ENCODE measurements at places on chromosomes 5 and 9.

- no peak for DNase-seq
Measured at GRCh38 chr5:97133101-97133500, 9.3 kb downstream of the LIX1 start.

- no peak for DNase-seq
Measured at GRCh38 chr5:109688630-109688969, 1.1 kb upstream of the MAN2A1 start.

GRCh38 chr5:176373100-176373818 lies 8.0 kb downstream of the ARL10 start:
- DNase-seq = no peak

DNA sequence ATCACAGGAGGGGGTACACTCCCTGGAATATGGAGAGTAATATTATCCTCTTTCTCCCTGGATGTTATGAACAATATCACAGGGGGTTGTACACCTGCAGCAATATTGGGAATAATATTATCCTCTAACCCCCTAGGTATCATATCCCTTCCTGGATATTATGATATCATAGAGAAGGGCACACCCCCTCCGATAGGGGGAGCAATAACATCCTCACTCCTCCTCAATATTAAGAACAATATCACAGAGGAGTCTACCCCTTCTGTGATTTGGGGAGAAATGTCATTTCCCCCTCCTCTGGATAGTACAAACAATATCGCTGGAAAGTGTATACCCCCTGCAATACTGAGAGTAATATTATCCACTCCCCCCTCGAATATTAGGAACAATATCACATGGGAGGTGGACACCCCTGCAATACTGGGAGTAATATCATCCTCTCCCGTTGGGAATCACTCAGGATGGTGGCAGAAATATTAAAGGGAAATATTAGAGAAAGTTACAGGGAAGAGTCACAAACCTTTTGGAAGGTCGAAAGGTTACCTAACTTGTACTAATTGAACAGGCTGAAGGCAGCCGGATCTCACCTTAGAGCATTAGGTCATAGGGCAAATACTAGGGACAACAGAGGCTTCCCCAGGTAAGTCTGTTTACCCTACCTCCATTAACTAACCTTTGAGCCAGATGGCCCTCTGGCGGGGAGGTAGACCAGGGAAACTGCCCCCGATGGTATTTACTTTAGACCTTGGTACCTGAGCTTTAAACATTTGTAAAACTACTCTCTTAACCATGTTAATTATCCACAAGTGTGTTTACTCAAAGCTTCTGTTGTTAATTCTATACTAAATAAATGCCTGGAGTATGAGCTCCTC lies 57.5 kb upstream of the FREM1 start:
- no peak for DNase-seq

- DNase-seq = no peak
Measured at GRCh38 chr5:11619339-11620024, 284.8 kb downstream of the CTNND2 start.

DNA sequence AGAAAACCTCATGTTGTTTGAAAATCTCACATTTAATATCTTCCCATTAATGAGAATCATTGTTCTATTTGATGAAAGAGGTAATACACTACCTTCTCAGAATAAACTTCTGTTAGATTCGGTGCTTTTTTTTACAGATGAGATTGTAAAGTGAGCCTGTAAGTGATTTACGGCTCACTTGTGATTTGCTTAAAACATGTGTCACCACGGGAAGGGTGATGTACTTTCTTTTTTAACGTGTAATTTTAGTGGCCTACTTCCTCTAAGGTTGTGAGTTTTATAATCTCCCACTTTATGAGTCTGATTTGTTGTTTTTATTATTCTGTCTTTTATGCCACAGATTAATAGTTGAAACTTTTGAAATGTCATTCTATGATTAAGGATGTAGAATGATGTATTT lies 15.9 kb downstream of the ANXA1 start:
- DNase-seq = no peak

DNA sequence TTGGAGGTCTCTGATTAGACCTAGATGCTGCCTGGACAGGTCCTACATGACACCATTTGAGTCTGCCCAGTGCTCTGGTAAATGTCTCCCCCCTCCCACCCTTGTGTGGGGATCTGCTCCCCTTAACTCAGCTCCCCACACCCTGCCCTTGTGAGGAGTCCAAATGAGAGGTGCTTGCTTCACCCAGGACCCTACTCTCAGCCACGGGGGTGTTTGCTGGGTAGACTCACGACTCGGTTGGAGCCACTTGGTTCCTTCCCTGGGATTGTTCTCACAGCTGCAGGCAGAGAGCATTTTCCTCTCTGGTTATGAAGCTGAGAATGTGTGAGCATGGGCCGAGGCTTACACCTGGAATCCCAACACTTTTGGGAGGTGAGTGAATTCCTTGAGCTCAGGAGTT lies 204.7 kb downstream of the CDK5RAP2 start:
- no peak for DNase-seq

DNA sequence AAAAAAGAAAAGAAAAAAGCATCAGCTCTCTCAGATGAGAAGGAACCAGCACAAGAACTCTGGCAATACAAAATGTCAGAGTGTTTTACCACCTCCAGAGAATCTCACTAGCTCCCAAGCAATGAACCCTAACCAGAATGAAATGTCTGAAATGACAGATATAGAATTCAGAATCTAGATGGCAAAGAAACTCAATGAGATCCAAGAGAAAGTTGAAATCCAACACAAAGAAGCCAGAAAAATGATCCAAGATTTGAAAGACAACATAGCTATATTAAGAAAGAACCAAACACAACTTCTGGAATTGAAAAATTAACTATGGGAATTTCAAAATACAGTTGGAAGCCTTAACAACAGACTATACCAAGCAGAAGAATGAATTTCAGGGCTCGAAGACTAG lies 396.3 kb downstream of the PDE4D start:
- DNase-seq = no peak

- DNase-seq = no peak
Measured at GRCh38 chr5:40489421-40489820, 190.3 kb upstream of the PTGER4 start.

DNA sequence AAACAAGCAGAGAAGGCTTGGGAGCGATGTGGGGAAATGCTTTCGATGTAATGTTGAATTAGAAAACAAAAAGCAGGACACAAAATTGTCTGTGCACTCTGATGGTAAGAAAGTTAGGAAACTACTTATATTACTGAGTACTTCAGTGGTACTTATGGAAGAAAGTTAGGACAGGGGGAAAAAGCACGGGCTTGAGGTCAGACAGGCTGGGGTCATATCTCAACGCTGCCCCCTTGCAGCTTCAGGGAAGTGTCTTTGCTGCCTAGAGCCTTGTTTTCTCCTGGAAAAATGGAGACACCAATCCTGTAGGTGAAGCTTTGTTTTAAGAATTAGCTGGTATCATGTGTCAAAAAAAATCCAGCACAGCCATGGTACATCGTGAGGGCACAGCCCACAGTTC lies 23.0 kb downstream of the NEURL1B start:
- no peak for DNase-seq

- DNase-seq = no peak
Measured at GRCh38 chr9:108445431-108446071, 410.2 kb downstream of the ACTL7B start.

- no peak for DNase-seq
Measured at GRCh38 chr5:135103575-135103853, 69.5 kb upstream of the PITX1 start.

DNA sequence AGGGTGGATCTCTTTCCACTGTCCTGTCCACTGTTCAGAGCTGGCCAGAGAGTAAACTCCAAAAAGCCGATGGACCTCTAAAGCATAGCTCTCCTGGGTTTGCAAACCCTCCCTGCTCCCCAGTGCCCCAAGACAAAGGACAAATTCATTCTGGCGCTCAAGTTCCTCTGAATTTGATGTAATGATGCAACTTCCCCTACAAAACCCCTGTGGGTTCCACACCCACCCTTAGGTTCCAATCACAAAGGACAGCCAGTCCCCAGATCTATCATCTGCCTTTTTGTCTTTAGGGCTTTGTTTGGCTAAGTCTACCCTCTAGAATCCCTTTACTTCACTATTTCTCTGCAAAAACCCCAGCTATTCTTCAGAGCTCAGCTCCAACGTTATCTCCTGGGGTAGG lies 57.4 kb upstream of the SLC25A51 start:
- no peak for DNase-seq

- DNase-seq = no peak
Measured at GRCh38 chr9:5800969-5801738, 31.8 kb downstream of the ERMP1 start.

- DNase-seq = no peak
Measured at GRCh38 chr9:21681641-21682040, 120.8 kb upstream of the MTAP start.

GRCh38 chr9:86971742-86972141 lies 24.4 kb upstream of the GAS1 start:
- no peak for DNase-seq

- DNase-seq = no peak
Measured at GRCh38 chr5:8493176-8493575, 624.2 kb downstream of the MTRR start.

DNA sequence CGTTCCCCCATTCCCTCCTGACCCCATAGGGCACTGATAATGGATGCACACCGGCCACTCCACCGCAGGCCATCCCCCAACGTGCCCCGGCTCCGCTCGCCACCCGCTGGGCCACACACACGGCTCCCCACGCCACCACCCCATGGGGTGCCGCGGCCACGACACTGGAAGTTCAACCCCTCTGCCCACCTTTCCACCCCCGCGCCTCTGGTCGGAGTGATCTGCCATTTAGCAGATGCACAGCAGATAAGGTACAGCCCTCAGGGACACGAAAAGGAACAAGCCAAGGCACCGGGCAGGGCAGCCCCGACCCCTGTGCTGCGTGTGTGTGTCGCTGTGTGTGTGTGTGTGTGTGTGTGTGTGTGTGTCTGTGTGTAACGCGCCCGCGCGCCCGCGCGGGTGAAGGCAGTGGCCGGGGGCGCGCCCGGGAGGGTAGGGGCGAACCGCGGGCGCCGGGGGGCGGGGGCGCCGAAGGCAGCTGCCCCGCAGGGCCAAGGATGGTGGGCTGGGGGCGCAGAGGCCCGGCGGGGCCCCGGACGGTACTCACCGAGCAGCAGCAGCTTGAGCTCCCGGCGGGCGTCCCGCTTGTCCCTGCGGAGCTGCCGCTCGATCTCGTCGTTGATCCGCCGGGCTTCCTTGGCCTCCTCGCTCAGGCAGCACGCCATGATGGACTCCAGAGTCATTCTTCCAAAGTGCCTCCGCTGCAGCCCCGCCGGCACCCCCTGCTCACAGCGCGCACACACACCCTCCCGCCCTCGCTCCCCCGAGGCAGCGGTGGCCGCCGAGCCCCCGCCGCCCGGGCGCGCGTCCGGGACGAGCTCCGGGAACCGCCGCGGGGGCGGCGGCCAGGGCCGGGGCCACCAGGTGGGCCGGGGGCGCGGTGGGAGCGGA lies 813 bp downstream of the GNAQ start:
- DNase-seq = peak; percentile 40

GRCh38 chr9:1871626-1872419 lies 143.3 kb upstream of the SMARCA2 start:
- DNase-seq = no peak

GRCh38 chr5:107319901-107320300 lies 350.8 kb downstream of the EFNA5 start:
- no peak for DNase-seq

GRCh38 chr5:56534102-56534829 lies 281.1 kb upstream of the MAP3K1 start:
- DNase-seq = no peak

GRCh38 chr5:112117551-112117950 lies 301.5 kb downstream of the EPB41L4A start:
- DNase-seq = no peak

GRCh38 chr9:4137234-4137633 lies 162.6 kb downstream of the GLIS3 start:
- no peak for DNase-seq

DNA sequence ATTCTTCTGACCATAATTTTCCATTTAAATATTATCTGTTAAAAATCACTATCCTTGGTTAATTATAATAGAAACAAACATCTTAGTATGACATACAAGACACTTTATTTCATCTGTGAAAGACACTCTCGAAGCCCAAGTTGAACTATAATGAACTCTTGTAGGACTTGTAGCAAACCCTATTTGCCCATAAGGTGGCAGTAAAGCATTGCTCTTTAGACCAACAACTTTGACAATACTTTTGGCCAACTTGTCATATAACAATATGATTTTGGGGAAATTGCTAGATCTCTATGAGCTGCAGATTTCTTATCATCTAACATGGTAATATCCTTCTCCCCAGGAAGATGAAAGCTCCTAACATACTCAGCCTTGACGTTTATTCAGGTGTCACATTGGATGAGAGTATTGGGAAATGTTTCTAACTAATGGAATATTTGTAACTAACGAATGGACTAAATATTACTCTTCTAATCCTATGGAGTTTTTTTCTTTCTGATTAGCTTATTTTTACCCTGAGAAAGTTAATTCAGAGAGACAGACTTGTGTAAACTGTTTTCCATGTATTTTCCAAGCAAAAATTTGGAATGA lies 11.0 kb downstream of the SPINK14 start:
- DNase-seq = no peak
